PC-3 (cell line): ENCODE measurements at places on chromosomes 3 and 15.

DNA sequence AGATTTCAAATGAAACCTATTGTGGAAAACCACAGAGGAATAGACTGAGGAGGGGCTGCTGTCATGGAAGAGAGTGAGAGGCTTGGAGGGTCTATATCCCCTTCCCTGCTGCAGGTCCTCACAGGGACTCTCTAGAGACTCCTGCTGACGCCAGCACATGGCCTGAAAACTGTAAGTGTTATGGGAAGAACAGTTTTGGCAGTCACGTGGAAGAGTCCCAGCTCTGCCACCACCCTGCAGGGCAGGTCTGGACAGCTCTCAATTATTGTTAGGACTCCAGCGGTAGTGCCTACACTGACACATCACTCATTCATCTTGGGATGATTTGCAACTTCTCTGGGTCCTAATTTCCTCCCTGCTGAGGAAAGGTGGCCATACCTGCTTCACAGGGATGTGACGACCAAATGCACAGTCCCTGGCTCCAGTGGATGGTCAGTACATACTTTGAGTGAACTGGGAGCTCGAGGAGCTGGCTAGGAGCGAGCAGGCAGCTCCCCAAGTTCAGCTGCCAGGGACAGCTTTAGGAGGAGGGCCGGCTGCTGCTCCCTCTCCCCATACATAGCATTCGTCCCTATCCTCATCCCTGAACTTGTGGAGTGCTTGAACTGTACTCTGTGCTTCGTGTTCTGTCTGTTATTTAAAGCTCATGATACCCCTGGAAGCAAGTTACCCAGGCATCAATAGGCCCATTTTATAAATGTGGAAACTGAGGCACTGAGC lies 49.2 kb downstream of the CTXND1 start:
- DNase-seq: peak; percentile 45

DNA sequence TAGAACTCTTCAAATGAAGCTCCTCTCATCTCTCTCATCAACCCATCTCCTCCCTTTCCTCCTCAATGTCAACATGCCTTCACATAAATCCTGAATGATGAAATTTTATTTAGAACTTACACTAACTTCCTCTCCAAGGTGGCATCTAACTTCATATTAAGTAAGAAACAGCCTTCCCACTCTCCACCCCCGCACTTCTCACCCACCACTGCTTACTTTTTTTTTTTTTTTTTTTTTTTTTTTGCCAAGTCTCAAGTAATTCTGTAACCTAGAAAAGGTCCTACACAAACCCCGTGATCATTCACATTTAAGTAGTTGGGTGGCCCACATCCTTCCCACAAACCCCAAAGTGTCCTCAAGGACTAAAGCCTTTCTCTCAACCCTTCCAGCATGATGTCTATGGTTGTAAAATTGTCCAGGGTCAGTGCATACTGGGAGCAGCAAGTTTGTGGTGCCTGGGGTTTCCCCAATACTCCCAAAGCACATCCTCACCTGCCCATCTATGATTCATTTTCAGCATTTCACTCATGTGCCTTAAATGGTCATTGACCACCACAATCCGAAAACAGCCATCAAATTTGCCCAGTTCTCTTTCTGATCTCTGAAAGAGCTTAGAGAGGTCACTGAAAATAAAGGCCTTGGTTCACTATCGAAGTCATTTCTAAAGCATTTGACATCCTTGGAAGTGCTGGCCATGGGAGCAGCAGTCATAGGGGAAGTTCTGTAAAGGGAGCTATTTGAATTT lies 47.2 kb downstream of the CD86 start:
- no peak for DNase-seq

DNA sequence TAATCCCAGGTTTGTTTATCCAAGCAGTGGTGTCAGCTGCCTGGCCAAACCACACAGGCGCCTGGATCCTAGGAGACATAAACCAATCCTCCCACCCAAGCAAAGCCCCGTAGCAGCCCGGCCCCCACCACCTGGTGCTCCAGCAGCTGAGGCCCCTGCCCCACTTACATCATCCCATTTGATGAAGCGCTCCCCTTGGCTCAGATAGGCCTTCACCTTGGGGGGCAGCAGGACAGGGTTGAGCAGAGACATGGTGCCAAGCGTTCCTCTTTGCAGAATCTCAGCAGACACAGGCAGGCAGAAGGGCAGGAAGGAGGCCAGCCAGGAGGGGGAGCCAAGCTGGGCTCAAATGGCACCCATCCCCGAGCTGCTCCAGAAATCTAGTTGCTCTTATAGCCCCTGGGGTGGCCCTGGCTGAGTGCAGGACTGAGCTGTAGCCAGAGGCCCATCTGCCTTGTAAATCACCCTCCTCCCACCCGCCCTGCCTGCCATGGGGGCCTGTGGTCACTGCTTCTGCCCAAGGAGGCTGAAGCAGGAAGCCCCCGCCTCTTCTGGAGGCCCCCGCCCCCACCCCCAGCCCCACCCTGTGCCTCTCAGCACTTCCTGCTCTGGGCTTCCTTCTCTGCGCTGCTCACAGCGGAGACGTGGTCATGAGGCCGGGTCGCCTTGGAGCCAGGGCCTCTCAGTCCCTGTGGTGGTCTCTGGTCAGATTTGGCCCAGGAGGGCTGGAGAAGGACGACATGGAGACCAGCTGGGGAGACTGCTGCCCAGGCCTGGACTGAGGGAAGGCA lies at the start of gene PLCB2:
PLCB2 (minus strand) TSS at position 515 of the 791 bp plus-strand sequence; CDS start at position 252, 263 bp downstream.
- no peak for DNase-seq

DNA sequence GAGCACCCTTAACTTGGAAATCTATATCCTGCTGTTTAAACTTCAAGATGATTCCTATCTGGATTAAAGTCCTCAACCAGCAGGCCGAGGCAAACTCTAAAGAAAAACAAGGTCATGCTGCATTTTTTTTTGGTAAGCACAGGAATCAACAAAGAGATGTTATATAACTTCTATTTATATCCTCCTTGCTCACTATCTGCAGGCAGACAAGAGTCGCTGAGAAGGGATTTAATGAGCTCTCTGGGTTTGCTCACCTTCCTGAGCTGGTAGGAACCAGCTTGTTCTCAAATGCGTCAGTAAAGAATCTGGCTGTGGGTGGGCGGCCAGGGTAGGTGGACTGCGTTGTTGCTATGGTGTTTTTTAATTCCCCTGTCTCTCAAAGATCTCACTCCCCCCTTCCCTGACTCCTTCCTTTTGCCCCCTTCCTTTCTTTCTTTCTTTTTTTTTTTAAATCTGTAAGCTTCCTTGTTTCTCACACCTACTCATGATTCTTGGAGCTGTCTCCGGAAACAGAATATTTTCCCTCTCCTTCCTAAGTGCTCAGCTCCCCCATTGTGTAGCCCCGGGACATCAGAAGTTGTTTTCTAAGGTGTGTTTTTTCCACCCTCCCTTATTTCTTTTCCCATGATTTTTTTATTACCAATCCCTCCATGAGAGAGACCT lies 228.8 kb upstream of the BHLHE40 start:
- DNase-seq: no peak

DNA sequence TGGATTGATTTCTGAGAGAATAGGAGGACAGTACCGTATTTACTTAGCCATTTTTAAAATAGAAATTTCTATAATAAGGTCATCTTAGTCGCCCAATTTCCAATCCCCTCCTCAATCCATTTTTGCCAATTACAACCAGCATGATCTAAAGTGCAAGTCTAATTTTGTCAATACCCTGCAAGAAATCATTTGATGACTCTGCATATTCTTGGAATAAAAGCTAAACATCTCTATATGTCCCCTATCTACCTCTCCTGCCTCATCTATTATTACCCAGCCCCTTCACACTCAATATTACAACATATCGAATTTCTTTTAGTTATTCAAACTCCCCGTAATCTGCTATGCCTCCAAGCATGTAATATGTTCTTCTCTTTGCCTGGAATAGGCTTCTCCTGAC lies 41.9 kb upstream of the TEX55 start:
- DNase-seq: no peak

DNA sequence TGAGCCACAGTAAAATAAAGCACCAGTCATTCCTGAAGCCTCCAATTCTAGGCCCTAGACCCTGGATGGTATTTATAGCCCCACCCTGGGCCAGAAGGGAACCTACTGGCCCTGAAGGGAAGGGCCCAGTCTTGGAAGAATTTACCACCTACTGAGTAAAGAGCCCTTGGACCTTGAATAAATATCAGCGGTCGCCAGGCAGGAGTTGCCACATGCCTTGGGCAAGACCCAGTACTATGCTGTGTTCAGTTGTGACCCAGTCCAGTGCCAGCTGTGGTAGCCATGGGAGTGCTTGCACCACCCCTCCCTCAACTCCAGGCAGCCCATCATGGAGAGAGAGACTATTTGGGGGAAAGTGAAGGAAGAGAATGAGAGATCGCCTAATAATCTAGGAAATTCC lies 27.0 kb downstream of the NCBP2 start:
- no peak for DNase-seq

- peak; percentile 9 for DNase-seq
Measured at GRCh38 chr3:136250903-136251460, 842 bp downstream of the PCCB start.

- peak; percentile 83 for DNase-seq
Measured at GRCh38 chr3:30658328-30659052, 52.1 kb downstream of the TGFBR2 start.

DNA sequence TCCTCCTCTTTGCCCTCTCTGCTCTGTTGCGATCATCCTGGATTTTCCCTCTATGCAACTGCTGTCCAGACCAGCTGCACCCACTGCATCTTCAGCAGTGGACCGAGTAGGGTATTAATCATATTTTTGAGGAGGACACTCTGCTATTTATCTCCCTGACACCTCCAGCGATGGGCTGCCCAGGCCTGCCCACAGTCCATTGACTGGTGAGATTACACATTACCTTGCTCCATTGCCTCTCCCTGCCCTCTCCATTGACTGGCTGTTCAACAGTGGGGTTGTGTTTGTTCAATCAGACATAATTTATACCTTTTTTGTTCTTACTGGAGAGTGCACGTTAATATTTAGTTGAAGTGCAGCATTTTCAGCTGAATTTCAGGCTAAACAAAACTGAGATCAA lies 559.3 kb upstream of the ARRDC4 start:
- DNase-seq: no peak

- peak; percentile 60 for DNase-seq
Measured at GRCh38 chr3:172808969-172809546, 58.5 kb downstream of the ECT2 start.

DNA sequence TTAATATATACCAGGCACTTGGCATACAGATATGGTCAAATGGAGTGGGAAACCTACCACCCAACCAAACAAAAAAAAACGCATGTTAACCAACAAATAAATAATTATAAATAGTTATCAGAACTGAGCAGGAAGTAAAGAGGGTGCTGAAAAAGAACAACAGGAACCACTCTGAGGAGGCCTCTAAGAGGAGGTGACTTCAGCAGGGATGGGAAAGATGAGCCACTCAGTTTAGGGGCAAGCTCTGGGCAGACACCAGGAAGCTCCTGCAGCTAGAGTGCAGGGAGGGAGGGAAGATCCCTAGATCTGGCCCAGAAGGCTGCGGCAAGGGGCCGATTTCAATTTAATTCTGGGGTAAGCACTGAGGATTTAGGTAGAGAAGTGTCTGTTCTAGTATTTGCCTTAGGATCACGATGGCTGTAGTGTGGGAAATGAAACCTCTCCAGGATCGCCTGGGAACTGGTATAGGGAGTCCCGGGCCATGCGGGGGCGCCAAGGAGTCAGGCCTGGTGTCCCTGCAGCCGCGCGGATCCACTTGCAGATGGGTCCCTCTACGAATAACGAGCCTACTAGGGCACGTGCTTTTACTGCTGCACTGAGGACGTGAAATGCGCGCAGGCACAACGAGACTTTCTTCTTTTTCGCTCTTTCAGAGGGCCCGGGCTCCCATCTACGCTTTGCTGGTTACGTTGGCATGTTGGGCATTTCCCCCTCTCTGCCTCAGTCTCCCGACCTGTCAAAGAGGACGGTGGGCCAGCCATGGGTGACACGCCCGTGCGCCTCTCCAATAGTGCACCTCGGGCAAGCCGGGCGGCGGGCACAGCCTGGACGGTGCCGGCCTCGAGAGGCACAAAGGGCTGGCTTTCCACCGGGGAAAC lies 1.5 kb upstream of the LIMD1 start:
- peak; percentile 93 for DNase-seq

- DNase-seq: no peak
Measured at GRCh38 chr3:147210676-147211075, 195.7 kb downstream of the ZIC4 start.

GRCh38 chr3:74575857-74576256 lies 38.6 kb downstream of the CNTN3 start:
- no peak for DNase-seq

DNA sequence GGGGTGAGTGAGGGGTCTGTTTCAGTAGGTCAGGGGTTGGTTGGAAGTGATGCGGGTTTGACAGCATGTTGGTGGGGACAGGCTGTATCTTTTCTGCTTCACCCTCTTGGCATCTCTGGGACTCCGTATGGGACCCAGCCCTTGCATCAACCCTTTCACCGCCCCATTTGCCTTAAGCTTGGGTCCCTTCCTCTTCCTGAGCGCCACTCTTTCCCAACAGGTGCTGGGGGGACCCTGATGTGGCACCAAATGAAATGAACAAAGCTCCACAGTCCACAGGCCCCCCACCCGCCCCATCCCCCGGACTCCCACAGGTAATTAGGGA lies 1.1 kb downstream of the EIF4G1 start:
- no peak for DNase-seq

- DNase-seq: no peak
Measured at GRCh38 chr3:117192888-117193287, 483.3 kb downstream of the TUSC7 start.

GRCh38 chr15:38555686-38556334 lies 8.8 kb downstream of the RASGRP1 start:
- DNase-seq: no peak

GRCh38 chr15:80328496-80328895 lies 75.7 kb upstream of the ARNT2 start:
- no peak for DNase-seq

GRCh38 chr3:132880986-132881385 lies 157.2 kb upstream of the TMEM108 start:
- no peak for DNase-seq

DNA sequence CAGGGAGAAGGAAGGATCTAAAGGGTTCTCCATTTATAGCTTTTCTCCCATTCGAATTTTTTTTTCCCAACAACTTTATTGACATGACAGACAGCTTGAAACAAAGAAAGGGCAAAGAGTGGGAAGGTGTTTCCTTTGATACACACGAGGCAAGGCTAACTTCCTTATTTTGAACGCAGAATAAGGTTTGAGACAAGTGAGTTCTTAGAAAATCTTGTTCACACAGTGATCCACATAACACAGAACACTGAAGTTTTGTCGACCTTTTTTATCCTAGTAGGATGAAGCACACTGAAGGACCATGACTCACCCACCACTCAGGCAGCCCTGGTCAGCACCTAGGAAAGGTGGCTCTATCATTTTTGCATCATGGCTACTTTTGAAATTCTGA lies 425.8 kb upstream of the MDFIC2 start:
- peak; percentile 68 for DNase-seq

DNA sequence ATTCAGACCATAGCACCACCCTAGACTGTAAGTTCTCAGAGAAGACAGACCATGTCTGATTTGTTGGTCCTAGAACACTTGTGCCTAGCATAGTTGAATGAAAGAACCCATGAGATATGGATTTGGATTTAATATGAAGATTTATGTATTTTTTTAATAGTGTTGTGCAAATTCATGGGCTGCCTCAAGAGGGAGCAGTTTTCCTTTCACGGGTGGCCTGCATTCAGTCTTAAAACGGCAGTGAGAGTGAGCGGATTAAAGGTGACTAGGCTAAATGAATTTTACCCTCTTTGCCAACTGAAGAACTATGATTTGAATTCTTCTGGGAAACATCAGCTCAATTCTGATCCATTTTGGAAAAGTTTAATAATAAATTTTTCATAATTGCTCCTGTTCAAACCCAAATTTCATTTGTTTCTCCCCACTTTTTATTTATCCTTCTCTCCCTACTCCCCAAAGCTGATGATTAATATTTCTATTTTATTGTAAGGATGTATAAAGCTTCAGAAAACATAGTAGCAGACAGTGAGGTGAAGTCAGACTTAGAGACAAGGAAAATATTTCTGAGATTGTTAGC lies 67.3 kb downstream of the MORC1 start:
- peak; percentile 59 for DNase-seq
